ENCODE measurements at places on chromosomes 7 and 10.
A peak's percentile ranks its signal among the peaks of the same experiment; 100 is the strongest.

- DNase-seq, result no peak
Measured at GRCh38 chr10:97481071-97481470, 17.2 kb downstream of the MMS19 start.

DNA sequence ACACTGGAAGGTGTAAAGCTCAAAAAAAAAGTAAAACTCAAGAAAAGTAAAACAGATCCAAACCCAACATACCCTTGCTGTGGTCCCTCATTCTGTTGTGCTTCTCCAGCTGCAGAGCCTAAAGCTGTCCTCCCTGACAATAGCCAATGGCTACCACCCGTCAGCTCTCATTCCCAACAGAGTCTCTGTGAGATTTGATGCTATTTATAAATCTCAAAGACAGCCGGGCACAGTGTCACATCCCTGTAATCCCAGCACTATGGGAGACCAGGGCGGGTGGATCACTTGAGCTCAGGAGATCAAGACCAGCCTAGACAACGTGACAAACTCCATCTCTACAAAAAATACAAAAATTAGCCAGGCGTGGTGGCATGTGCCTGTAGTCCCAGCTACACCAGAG, 116.0 kb downstream of the KMT2E start:
- no peak for DNase-seq

- no peak for DNase-seq
Measured at GRCh38 chr7:139118805-139119485, 9.4 kb upstream of the ZC3HAV1 start.

- peak; percentile 64 for DNase-seq
Measured at GRCh38 chr7:100691676-100692577, 2.1 kb downstream of the GIGYF1 start.

GRCh38 chr7:36526863-36527548, 137.3 kb downstream of the ANLN start:
- DNase-seq, result peak; percentile 62

DNA sequence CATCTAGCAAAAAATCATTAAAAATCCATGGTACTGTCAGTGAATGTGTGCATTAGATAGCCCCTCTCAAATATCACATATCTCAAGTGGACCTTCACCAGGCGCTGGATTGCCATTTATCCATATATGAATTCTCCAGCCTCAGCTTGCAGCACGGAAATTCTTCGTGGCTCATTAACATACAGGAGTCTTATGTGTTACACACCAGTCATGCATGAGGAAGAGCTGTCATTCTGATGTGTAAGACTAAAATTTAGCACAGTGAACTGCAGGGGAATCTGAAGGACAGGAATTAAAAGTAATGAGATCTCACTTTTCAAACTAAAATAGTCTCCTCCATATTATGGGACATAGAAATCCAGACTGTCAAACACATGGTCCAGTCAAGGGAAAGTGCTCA, 542.4 kb upstream of the DPP6 start:
- DNase-seq, result no peak

DNA sequence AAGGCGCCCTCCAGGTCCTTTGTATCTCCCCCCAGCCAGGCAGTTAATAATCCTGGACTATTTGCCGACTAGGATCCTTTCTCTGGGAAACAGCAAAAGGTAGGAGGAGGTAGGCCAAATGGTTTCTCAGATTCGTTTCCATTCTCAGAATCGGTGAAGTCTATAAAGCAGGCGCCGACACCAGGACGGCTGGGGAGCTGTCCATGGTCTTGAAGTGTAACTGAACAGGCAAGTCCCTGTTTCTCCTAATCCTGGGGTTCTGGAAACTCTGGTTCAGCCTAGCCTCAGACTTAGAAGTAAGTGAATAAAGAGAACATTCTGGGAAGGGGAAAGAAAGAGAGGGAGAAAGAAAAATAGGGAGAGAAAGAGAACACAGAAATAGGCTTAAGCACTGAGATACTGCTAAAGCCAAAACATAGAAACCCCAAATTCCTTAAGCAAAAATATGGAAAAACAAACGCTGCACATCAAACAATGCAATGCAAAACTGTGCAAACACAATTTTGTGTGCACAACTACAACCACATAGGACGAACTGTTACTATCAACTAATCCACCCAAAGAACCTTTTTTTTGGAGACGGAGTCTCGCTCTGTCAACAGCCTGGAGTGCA, 11.1 kb upstream of the INA start:
- DNase-seq, result peak; percentile 73

GRCh38 chr10:70084189-70084588, 31.5 kb downstream of the MACROH2A2 start:
- DNase-seq, result peak; percentile 3
